ENCODE measurements at places on chromosomes 12 and 14.

GRCh38 chr12:98830657-98831056, 185.6 kb downstream of the APAF1 start:
- no peak for DNase-seq

DNA sequence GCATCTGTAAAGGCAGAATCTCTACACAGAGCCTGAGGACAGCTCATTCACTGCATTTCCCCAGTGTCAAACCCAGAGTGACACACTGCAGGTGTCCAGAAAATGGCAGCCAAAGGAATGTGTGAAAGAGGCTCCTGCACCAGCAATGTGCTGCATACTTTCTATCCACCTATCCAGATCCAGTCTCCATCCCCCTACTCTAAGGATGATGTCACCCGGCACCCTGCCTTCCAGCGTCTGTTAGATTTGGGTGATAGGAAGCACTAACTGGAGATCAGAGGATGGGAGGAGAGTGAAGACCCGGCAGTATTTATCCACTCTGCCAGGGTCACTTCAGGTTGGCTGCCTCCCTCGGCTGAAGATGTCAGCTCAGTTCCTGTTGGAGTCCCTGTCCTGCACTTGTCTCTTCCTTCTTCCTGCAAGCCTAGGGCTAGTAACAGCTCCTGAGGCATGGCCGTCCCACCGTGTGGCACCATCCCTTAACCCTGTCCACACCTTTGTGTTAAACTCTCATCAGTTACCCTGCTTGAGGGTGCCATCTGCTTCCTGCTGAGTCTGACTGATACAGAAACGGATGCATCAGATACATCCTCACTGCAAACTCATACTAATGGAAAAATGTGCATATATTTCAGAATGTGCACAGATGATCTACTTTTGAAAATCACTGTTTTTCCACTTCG, 13.0 kb upstream of the GPR68 start:
- no peak for DNase-seq

DNA sequence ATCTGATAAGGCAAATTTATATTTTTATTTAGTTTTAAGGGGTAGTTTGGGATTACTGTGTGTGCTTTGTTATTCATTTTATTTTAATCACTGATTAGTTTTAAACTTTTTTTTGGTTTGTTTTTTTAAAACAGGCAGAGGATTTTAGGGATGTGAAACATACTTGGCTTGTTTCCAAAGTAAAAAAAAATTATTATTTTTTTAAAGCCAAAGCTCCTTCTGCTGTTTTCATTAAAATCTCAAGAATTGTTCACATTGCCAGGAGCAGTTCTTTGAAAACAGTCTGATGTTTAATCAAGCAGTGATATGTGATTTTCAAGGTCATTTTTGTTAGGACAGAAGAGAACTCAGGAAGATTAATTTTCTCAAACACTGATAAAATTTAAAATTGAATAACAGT, 11.2 kb downstream of the TTC8 start:
- DNase-seq, result no peak

GRCh38 chr14:22872033-22872832, 693 bp downstream of the LRP10 start:
- peak; percentile 49 for DNase-seq

GRCh38 chr14:24978862-24979724, 70.9 kb downstream of the STXBP6 start:
- no peak for DNase-seq

- DNase-seq, result no peak
Measured at GRCh38 chr12:116631619-116632018, 72.4 kb downstream of the MAP1LC3B2 start.

GRCh38 chr14:68789821-68790643, 2.8 kb downstream of the ZFP36L1 start:
- no peak for DNase-seq

- no peak for DNase-seq
Measured at GRCh38 chr12:11563785-11564739, 85.4 kb upstream of the ETV6 start.

GRCh38 chr14:80576401-80576800, 365.1 kb upstream of the DIO2 start:
- no peak for DNase-seq

- no peak for DNase-seq
Measured at GRCh38 chr12:131242741-131243496, 289.2 kb downstream of the ADGRD1 start.

DNA sequence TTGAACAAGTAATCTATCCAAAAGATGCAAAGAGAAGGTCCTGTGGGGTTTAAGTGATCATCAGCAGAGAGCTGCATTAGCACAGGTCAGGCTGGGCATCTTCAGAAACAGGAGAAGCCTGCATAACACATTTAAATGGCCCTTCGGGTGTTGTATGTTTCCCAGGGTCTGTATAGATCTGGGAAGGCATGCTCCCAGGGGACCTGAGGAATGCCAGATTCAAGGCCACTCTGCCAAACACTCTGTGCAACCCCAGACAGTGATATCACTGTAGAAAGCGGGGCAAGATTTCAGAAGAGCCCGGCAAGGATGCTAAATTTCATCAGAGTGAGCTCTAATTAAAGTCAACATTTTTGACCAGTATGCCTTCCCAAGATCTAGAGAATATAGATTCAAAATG, 92.9 kb downstream of the ARMH4 start:
- DNase-seq, result no peak

GRCh38 chr12:79058342-79058741, 193.8 kb downstream of the SYT1 start:
- DNase-seq, result no peak

DNA sequence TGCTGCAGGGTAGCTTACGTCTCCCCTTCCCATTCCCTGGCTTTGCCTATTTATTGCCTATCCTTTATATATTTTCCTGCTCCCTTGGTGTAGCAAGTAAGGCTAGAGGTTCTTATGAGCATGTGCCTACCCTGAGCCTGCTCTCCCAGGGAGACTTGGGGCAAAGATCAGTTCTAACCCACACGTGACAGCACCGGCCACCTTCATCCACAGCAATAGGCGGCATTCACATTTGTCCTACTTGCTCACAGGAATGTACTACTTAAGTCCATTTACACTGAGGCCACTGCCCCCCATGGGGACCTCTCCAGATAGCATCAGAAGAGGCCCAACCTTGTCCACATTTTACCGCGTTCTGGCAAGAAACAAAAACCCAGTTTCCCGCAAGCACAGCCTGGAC, 8.7 kb downstream of the GPR68 start:
- no peak for DNase-seq

DNA sequence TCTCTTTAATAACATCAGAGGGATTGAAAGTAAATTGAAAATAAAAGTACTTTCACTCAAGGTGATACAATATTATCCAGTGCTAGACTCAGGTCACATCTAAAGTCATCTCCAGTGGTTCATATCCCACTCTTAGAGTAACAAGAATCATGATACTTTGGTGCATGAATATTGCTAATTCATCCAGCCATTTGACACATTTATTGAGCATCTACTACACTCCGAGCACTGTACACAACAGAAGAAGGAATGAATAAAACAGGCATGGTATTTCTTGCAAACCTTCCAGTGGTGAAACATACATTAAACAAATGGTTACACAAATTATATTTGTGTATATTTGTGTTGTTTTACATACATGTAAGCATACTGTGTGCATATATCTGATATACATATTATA, 116.0 kb upstream of the TMCC3 start:
- DNase-seq, result no peak

DNA sequence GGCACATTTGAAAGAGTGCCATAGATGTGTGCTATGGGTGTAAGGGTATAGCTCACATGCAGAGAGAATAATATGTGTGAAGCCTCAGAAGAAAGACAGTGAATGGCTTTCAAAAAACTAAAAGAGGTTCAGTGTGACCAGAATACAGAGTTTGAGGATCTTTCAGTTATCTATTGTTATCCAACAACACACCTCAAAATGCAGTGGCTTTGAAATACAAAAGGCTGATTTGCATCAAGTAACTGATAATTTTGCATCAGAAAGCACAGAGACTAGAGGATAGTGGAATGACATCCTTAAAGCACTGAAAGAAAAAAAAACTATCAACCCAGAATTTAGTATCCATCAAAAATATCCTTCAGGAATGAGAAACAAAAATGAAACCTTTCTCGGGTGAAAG, 131.6 kb upstream of the IGF1 start:
- no peak for DNase-seq

GRCh38 chr14:101962503-101962874, 1.9 kb upstream of the DYNC1H1 start:
- no peak for DNase-seq

DNA sequence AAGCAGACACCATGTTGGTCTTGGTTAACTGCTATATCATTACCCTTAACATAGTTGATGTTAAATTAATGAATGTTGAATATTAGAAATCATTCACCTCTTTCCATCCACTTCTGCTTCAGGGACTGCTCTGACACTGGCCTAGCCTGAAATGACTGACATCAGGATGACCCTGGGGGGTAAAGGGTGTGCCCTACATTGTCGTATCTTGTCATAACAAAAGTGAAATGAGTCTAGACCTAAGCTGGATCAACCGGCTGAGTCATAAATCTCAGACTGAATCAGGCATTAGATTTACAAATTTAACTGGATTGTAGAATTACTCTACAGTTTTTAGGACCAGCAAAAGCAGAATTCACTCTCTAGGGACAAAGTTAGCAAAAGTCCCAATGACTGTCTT, 35.3 kb downstream of the KICS2 start:
- DNase-seq, result no peak

DNA sequence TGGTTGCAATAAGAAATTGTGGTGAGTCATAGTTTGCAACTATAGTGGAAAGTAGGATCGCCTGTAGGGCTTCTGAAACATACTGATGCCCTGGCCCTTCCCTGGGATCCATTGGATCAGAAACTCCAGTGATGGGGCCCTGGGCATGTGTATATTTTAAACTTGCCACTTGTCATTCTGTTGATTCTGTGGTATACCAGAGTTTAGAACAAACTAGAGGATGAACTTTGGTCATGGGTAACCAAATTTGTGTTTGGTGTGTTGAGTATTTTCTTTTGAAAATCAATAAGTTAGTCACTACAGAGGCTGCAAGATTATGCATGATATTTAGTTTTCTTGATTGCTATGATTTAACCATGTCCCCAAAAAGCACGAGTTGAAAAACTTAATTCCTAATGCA, 142.2 kb downstream of the SLC15A5 start:
- no peak for DNase-seq

DNA sequence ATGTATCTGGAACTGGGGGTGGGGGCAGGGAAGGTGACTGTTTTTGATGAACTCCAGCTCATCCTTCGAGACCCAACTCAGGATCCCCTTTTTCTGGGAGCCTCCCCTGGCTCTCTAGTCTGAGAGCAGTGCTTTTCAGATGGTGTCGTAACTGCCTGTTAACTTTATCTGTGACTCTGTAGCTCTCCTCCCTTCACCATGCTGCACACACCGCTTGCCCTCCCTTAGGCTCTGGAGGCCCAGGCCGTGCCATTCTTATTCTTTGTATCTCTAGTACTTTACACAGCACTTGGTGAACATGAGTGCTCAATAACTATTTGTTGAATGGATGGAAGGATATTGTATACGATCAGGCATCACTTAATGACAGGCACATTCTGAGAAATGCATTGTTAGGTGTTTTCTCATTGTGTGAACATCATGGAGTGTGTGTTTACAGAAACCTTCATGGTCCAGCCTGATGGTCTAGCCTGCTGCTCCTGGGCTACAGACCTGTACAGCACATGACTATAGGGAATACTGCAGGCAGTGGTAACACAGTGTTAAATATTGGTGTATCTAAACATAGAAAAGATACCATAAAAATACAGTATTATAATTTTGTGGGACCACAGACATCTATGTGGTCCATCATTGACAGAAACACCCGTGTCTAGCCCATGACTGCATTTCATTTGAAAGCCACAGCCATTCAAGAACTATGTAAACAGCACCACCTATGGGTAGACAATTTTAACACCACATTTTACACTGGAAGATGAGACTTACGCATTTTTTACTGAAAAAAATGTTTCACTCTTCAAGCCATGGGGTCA, 91.8 kb downstream of the EML1 start:
- DNase-seq, result no peak

DNA sequence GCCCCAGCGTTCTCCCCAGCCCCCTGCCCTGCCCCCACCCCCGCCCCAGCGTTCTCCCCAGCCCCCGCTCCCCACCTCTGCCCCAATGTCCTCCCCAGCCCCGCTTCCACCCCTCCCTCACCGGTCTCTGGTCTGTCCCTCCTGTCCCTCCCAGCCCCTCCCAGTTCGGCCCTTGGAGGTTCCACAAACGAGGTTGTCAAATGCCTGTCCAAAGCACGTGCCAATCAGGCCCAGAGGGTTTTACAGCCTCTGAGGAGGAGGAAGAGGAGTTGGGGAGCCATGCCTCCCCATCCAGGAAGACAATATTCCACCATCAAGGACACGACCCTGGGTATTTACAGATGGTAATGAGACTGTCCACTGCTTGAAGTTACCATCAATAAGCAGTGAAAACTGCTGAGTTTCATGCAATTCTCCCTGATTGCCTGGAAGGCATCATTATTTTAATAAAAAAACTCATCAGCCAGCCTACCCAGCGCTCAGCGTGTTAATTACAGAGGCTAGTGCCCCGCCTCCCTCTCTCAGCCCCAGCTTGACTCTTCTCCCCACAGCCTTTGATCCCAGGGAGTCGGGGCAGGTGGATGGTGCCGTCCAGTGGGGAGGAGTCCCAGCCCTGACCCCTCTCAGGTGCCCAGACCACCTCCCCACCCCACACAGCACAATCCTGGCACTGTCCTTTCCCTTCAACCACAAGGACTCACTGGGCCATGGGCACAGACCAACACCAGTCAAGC, 30.6 kb upstream of the C14orf180 start:
- no peak for DNase-seq

- DNase-seq, result no peak
Measured at GRCh38 chr12:1792406-1792805, 28.0 kb upstream of the LRTM2 start.

DNA sequence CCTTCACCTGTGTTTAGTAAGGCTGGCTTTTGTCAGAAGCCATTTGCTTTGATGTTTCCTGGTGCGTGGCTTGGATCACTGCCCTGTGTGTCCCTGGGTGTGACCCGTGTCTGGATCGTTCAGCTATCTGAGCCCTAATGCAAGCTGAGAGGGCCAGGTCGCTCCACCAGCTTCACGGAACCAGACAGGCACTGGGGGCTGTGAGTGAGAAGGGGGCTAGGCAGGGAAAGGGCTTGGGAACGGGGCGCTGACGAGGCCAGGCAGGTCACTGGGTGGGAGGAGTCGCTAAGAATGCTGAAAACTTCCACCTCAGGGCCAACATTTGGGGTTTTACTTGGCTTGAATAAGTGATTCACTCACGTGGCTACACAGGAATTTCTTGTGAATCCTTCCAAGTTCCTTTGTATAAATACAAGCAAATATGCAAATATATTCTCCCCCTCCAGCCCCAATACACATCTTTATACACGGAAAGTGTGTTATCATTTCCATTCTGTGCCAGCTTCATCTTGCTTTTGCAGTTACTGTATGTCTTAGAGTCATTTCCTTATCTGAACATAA, 24.2 kb upstream of the MMP17 start:
- no peak for DNase-seq
